HT1080 (cell line): ENCODE measurements at places on chromosomes 2 and 18.

GRCh38 chr18:49161627-49162026 lies 210.9 kb upstream of the SMAD7 start:
- DNase-seq = peak; percentile 36

GRCh38 chr2:133581010-133581760 lies 12.9 kb upstream of the NCKAP5 start:
- no peak for DNase-seq

DNA sequence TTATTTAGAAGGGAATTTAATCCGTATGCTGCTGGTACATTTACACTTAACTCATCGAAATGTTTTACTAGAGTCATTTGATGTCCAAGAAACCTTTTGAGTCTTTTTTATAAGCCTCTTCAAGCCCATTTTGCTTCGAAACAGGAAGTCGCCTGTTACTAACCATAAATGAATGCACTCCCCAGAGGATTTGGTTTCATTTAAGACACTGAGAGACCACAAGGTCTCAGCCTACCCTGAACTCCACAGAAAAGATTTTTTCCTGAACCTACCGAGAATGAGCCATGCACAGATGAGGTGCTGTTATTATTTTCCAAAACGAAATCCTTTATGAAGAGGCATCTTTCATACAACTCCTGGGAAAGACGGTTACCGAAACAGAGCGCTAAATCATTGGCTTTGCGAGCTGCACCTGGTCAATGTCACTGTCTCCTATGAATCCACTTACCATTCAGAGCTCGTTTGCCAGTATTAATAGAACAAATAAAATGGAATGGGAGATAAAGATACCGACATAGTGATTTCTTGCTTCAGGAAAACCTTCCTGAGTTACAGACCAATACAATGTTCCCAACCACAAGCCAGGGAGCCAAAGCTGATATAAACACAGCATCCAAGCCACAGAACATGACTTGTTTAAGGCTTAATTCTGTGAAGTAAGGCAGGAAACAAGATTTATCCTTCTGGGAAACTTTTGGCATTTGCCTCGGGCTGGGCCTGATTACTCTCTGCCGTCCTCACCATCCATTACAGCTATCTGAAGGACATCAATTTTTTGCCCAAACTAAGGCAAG lies 382.1 kb downstream of the OSR1 start:
- peak; percentile 82 for DNase-seq

- no peak for DNase-seq
Measured at GRCh38 chr2:96839293-96839874, 4.4 kb downstream of the ANKRD23 start.

DNA sequence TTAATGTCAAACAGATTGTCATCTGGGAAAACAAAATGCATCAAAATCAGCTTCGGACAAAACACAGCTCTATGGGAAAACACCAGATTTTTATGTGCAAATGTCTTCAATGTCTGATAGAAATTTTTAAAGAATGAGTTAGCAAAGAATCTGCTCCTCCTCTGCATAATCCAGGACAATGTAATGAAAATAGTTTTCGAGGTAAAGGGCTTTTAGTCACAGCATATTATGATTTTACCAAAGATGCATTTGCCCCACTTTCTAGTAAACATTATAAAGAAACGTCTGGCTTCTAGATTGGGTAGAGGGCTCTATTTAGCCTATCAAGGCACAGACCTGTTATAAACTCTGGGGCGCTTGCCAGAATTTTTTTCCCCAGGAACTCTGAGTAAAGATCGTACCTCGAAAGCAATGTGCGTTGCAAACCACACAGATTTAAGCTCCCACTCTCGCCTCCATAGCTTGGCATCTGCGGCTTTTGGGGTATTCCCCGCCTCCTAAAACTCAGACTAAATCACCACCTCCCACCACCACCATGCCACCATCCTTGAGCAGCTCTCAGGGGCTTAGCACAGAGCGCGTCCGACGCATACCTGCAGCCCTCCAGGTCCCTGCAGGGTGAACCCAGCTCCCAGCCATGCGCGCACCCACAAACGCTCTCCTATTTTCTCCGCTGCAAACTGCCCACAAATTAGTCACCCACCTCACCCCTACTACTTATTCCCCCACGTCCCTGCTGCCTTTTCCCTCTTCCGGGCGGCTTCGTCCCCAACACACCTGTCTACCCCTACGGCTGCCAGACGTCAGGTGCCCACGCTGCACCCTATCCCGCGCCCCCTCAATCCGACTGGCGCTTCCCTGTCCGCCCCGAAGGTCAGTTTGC lies 829 bp downstream of the ACVR1C start:
- peak; percentile 15 for DNase-seq

GRCh38 chr2:71824436-71824835 lies 323.2 kb downstream of the CYP26B1 start:
- no peak for DNase-seq

GRCh38 chr2:42513252-42513918 lies 19.6 kb upstream of the KCNG3 start:
- peak; percentile 29 for DNase-seq

GRCh38 chr18:9239720-9240119 lies 94.9 kb upstream of the TWSG1 start:
- DNase-seq = no peak

- no peak for DNase-seq
Measured at GRCh38 chr2:46576875-46577274, 97.5 kb downstream of the TMEM247 start.

- no peak for DNase-seq
Measured at GRCh38 chr2:74883011-74883410, 49.1 kb downstream of the HK2 start.

GRCh38 chr18:10851824-10852319 lies 297.5 kb downstream of the PIEZO2 start:
- DNase-seq = peak; percentile 29

GRCh38 chr2:179272406-179273192 lies 8.0 kb upstream of the SESTD1 start:
- peak; percentile 58 for DNase-seq

DNA sequence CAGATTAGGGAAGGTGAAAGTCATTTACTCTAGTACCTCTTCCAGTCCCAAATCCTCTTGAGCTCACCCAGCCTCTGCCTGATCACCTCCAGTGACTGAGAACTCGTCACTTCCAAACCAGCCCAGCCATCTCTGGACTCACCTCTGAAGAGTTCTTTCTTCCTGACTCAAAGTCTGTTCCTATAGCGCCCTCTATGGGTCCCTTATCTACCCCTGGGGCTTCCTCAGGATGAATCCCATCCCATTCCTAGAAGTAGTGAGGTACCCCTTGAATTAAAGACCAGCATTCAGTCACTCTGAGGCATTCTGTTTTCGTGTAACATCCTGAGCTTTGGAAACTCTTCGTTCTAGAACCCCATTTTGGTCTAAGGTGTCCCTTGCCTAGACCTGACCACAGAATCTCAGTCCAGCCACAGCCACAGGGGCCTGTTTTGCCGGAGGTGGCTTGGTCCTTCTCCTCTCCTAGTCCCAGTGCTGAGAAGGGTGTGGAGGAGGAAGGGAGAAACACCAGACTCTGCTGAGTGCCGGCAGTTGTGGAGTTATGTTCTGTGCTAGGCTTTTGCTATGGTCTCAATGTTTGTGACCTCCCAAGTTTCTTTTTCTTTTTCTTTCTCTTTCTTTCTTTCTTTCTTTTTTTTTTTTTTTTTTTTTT lies 32.7 kb downstream of the SIX3 start:
- DNase-seq = peak; percentile 51

DNA sequence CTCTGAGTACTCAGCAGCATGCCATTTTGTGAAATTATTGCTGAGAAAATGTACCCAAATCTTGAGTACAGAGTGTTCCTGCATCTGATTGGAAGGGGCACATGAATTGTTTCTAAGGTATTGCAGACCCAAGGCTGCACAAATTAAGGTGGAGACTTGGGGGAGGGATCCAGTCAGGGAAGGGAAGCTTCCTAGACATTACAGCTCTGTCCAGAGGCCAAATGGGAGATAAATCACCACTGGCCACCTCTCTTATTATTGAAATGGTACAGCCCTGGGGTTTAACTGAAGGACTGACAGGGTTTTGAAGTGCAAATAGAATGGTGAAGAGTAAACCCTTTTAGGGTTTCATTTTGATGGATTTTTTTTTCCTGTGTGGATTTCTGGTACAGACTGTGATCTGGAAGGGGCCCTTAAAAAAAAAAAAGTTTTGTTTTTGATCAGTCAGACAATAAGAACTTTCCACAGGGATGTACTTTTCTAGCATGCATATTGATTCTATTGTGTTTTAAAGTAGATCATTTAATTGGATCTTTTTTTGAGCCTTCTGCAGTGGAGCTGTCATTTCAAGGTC lies 119.4 kb downstream of the GREB1L start:
- peak; percentile 1 for DNase-seq

DNA sequence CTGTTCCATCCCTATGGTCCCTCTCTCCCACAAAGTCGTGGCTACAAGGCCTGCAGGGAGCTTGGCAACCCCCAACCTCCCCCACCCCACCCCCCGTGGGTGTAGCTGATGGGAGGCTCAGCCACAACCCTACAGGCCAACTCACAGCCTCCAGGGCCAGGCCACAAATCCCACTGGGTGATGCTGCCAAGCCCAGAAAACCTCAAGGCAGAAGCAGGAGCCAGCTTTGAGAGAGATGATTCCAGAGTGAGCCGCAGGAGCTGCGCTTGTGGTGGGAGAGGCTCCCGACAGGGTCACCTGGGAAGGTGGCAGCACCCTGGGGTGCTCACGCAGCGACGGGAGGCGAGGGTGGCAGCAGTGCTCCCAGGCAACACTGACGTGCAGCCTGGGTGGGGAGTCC lies 44.8 kb downstream of the ADCY3 start:
- no peak for DNase-seq

DNA sequence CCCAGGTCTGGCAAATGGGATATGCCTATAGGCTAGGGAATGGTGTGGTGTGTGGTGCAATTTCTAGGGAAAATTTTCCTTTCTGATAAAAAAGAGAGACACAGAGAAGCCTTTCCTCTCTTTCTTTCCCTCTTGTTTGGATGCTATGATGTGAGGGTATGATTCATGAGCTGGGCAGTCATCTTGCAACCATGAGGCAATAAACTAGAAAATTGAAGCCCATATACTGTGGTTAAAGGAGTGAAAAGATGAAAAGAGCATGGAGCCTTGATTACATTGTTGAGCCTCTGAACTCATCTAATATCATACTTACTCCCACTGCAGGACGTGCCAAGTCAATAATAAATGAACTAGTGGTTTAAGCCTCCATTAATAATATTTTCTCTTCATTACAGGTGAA lies 215.6 kb downstream of the HAUS1 start:
- peak; percentile 17 for DNase-seq

DNA sequence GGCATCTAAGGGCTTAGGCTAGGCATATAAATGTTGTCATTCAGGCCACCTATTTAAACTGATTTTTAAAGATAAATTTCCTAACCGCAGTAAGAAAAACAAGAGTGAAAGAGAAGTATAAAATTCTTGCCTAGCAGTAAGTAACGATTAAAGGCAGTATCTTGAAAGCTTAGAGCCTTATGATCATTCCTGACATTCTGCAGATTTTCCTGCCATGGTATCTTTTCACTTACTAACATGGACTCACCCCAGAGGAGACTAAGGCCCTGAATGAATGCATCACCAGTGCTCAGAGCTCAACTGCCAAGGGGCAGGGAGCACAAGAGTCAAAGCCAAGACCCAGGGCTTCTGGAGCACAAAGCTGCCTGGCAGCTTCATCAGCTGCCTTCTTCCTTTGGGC lies 133.1 kb downstream of the GCA start:
- DNase-seq = no peak

GRCh38 chr2:70710038-70710690 lies 57.8 kb downstream of the ADD2 start:
- no peak for DNase-seq

- no peak for DNase-seq
Measured at GRCh38 chr18:39019989-39020388, 1454.4 kb upstream of the CELF4 start.

DNA sequence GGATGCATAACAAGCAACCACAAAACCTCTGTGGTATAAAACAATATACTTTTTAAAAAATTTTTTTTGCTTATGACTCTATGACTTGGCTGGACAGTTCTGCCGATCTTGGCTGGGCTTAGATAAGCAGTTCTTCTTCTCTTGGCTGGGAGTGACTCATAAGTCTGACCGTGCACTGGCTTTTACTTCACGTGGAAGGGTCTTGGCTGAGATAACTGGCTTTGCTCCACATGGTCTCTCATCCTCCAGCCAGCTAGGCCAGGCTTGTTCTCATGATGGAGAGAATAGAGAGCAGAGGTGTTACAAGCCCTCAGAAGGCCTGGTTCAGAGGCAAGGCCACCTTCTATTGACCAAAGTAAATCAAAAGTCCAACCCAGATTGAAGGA lies 178.9 kb upstream of the SERPINE2 start:
- DNase-seq = peak; percentile 68

GRCh38 chr2:238525990-238526389 lies 99.3 kb downstream of the ASB1 start:
- DNase-seq = no peak

- peak; percentile 98 for DNase-seq
Measured at GRCh38 chr2:46073540-46074046, 223.6 kb upstream of the EPAS1 start.

GRCh38 chr2:23904692-23905091 lies 22.2 kb downstream of the ATAD2B start:
- no peak for DNase-seq

GRCh38 chr18:27109451-27109850 lies 75.7 kb downstream of the CHST9 start:
- DNase-seq = no peak

GRCh38 chr2:100004959-100005387 lies 137.4 kb downstream of the AFF3 start:
- no peak for DNase-seq

DNA sequence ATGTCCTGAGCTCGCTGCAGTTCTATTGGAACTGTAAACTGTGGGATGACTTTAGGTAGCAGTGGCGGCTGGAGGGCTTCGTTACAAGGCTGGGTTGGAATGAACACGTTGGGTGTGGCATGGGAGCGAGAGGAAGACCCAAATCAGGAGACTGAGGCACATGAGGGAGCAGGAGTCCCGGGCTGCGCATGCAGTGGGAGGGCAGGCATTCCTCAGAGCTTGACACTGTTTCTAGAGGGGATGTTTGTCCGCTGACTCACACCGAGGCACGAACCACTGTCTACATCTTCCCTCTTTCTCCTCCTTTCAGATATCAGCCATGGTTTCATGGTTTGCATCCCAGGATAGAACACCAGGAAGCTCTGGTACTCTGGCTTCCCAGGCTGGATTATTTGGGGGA lies 40.6 kb upstream of the LAMA1 start:
- peak; percentile 84 for DNase-seq
